ENCODE measurements at places on chromosomes 4 and X.

DNA sequence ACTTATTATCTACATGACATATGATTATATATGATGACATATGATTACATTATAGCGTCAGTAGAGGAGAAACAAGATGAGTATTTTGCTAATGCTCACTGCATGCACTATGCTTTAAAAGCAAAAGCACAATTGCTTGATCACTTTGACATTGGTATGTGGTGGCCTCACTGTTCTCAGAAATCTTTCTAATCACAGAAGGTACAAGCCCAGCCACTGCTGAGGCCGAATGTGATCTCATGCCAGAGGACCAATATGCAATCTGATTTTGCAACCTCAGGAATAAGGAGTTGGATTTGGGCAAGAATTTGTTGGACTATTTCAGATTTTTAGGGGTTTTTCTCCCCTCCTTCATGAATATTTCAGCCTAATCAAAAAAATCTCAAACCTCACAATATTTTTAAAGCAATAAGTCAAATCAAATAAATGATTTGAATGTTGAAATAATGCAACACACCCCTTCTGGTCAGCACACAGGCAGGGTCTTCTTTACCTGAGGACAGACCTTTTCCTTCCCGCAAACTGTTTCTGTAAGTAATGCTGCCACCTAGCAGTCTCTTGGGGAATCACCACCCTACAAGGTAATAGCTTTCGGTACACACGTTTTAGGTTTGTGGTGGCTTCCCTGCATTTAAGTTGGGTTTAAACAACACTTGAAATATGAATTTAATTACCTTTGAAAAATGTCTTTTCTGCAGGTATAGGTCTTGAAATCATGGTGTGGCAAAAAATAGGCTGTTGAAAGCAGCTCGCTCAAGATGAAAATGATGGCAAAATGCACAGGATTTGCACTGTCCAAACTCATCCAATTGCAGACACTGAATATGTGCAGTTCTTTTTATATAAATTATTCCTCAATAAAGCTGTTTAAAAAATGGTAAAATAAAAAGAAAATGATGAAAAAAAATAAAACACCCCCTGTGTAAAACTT, 4.8 kb upstream of the CXCL13 start:
- no peak for DNase-seq

- DNase-seq, result no peak
These were observed 293.1 kb downstream of the TENM3 start for GRCh38 chr4:182536221-182536811.

GRCh38 chrX:136608295-136608933, 39.5 kb upstream of the CD40LG start:
- DNase-seq, result peak; percentile 68

- DNase-seq, result no peak
These were observed 57.6 kb upstream of the FAT1 start for GRCh38 chr4:186781032-186781917.

GRCh38 chr4:5133933-5134594, 82.8 kb downstream of the STK32B start:
- no peak for DNase-seq
